HS-5 (cell line): ENCODE measurements at places on chromosomes 16 and 17.

- no peak for DNase-seq
Measured at GRCh38 chr16:10983159-10983558, 38.8 kb downstream of the CLEC16A start.

DNA sequence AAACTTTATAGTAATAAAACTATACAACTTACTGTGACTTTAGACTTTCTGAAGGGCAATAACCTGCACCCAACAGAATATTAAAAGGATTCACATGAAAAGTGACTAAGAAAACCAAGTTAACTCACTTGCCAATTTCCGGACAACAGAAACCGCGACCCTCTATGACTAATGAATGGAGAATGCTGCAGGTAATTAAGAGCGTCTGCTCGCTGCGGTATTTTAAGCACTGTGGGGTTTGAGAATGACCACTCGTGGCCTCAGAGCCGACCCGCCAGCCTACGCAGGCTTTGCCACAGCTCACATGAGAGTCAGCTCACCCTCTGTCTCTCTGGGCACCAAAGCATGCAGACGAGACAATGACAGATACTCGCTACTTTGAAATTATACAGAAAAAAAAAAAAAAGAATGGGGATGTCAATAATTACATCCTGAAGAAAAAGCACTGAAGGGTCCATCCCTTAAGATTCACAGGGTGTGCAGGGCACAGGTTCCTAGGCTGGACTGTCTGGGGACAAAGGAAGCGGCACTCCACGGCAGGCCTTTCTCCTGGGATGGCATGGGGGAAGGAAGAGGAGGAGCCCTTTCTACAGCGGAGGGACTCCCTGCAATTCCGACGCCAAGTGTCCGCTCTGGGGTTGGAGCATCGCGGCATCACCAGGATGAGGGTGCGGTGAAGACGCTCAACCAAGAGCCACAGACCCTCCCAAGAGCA is 35.0 kb downstream of the ZCCHC14 start:
- DNase-seq, result peak; percentile 79

- DNase-seq, result no peak
Measured at GRCh38 chr16:46853713-46854443, 22.9 kb upstream of the C16orf87 start.

GRCh38 chr17:63751806-63752205 is 10.2 kb upstream of the STRADA start:
- DNase-seq, result no peak

DNA sequence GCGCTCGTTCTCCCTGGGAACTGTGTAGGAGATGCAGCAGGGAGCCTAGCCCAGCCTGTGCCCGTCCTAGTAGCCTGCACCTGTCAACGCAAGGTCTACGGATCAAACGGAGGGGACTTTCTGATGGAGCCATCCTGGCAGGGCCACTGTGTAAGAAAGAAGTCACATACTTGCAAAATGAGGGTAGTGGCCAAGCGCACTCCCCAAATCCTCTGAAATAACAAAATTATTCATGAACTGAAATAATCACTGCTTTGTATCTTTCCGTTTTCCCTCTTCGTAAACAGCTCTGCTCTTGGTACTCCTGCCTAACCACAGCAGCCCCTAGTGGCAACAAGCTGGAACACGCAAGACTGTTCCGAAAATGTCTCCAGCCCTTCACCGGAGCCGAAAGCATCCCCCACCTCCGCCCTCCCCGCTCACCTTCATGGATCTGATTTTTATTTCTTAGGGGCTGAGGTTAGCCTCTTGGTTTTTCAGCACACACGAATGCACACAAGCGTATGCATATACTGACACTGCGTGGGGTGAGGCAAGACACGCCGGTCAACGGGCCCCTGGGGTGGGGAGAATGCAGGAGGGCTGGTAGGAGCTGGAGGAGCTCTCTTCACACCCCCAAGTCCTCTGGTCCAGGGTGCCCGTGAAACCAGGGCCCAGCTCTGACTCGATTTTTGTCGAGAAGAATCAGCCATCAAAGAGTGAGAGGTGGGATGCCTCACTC is 100.8 kb downstream of the ABCC12 start:
- DNase-seq, result no peak

GRCh38 chr16:30761427-30761927 is 385 bp downstream of the CFAP119 start:
- DNase-seq, result no peak

- DNase-seq, result no peak
Measured at GRCh38 chr16:779561-779960, 8.6 kb downstream of the RPUSD1 start.

DNA sequence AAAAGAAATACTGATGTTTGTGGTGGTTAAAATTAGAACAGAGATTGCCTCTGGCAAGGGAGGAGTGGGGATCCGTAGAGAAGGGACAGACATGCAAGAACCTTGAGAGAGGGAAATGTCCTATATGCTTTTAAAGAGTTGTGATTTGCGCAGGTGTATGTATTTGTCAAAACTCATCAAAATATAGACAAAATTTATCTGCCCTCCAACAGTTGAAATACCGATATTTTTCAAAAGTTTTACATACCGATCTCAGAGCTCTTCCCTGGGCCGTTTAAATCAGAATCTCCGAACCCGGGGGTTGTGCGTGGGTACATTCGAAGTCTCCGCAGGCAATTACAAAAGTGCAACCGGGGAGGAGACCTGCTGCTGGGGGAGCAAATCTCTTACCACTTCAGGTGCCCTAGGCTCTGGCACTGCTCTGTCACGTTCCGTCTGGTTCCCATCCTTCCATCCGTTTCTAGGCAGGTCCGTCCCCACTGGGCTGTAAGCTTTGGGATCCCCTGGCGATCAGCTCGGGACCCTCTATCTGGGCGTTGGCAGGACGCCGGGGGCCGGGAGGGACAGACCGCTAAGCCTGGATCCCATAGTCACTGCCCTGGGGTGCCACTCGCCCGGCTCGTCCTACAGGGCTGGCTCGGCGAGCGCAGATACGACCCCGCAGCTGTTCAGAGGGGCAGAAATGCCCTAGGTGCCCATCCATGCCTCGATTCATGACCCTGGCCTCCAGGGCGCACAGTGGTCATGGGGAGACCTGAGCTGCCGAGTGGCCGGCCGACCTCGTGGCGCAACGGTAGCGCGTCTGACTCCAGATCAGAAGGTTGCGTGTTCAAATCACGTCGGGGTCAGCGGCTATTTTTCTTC is 4.2 kb downstream of the BORCS6 start:
- no peak for DNase-seq

DNA sequence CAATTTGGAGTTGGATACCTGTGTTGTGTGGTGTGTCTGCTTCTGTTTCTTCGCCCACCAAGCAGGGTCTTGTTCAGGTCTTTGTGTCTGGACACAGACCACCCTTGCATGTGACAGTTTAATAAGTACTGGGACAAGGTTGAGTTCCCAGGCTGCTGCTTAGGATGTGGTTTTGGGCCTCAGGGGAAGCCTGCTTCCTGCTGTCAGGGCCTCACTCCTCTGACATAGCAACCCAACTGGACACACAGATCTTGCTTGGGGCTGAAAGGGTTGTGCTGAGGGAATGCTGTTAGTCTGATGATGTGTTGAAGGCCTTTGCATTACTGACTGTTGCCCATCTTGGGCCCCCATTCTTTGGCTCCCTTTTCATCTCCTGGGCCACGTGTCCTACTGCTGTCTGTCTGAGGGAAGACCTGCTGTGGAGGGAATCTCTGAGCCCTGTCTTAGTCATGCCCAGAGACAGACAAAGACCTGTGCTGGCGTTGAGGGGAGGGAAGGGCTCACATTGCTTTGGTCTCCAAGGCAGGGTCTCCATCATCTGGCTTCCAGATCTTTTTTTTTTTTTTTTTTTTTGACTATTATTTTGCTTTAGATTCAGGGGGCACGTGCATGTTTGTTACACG is 4.7 kb upstream of the TGFB1I1 start:
- no peak for DNase-seq

DNA sequence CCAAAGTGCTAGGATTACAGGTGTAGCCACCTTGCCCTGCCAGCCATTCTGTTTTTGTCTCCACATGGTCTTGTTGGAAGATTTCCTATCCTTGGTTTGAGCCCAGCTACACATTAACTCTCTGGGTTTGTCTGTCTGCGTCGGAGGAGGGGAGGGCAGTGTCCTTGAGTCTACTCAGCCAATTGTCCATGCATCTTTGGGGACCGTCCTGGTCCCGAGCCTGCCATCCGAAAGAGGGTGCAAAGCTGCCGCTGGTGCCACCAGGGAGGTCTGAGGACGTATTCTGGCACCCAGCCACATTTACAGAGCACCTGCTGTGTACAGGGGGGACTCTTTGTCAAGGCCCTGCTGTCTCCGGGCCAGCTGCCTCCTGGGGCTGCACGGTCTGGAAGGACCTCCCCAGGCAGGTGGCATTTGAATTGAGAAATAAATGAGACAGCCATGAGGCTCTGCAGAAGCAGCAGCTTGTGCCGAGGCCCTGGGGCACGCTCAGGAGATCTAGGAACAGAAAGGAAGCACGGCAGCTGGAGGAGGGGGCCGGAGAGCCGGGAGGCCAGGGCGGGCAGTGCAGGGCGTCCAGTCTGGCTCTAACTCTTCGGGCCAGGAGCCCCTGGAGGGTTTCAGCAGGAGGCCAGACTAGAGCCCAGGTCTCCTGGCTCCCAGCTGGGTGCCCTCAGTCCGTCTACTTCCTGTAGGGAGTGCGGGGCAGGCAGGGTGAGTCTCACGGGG is 1.5 kb downstream of the CYBA start:
- no peak for DNase-seq

DNA sequence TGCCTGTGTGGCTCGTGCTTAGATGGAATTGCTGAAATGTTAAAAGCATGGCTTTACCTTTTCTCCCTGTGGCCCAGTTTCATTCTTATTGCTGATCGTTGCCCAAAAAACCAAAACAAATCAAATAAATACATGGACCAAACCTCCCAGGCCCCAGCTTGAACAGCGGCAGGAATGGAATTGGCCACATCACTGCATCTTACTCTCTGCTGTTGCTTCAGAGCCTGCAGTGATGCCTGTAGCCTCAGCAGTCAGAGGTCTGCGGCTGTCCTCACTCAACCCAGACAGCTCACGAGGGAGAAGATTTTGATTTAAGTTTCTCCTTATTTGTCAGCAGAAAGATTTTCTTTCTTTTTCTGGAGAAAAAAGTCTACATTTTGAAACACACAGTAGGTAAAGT is 91.5 kb downstream of the NPIPB11 start:
- DNase-seq, result no peak

DNA sequence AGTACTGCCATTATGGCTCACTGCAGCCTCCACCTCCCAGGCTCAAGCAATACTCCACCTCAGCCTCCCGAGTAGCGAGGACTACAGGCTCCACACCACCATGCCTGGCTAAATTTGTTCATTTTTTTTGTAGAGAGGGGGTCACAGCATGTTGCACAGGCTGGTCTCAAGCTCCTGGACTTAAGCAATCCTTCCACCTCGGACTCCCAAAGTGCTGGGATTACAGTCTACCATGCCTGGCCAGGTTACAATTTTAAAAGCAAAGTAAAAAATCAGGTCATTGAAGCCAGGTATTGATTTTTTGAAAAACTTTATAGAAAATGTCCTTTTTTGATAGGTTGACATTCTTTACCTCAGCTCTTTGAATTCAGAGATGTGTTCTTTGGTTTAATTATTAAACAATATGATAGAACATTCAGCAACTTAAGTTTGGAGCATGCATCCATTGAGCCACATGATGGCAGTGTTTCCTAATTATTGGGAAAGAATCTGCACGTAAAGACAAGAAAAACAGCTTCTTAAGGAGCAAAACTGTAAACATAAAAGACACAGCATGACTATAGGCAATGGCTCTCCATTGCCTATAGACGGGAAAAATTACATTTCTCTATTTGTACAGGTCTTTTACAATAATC is 1.7 kb upstream of the SLC16A11 start:
- peak; percentile 59 for DNase-seq

GRCh38 chr16:66401610-66402009 is 25.5 kb upstream of the BEAN1 start:
- no peak for DNase-seq

GRCh38 chr16:2966808-2967191 is 2.3 kb upstream of the PAQR4 start:
- no peak for DNase-seq

- DNase-seq, result no peak
Measured at GRCh38 chr16:68244481-68244902, 681 bp upstream of the PLA2G15 start.

- peak; percentile 30 for DNase-seq
Measured at GRCh38 chr17:903691-904481, 75.7 kb downstream of the NXN start.

DNA sequence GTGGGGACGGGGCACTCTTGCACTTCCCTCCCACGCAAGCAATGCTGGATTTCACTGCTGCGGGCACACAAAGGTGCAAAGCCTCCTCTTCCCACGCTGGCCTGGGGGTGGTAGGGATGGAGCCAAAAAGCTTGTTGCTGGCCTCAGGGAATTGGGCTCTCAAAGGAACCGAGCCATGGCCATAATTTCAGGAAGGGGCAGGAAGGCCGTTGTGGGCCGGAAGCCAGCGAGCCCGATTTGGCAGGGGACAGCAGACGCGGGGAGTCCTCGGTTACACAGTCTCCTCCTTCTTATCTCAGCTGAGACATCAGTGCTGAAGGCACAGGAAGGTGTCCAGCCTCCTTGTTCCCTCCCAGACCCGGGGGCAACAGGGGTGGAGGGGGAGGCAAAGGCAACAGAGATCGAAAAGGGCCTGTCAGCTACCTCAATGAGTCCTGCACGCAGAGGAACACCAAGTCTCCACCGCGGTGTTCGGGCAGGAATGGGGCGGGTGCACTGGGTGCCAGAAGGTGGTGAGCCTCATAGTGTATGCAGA is 59.5 kb downstream of the SLFN11 start:
- DNase-seq, result no peak

GRCh38 chr17:22158364-22158763 is 466.0 kb downstream of the KCNJ18 start:
- no peak for DNase-seq

DNA sequence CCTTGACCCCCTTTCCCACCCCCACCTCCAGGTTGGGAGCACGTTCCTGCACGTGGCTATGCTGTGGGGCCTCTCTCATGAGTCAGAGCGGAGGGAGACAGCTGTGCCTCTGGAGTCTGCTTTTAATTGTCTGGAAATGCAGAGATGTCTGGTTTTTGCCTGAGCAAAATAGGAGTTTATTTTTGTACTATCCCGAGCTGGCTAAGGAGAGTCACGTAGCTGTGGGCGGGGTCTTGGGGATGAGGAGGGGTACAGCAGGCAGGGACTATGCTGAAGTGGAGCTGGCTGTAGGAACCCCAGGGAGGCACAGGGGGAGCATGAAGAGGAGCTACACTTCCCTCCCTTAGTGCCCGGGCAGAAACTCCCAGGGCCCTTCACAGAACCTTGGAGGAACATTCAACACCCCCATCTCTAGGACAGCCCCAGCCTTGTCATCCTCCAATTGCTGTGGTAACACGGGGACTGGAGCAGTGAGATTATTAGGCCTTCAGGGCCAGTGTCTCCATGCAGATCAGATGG is 44.7 kb upstream of the LGALS9 start:
- no peak for DNase-seq

GRCh38 chr16:85048921-85049562 is 21.4 kb downstream of the KIAA0513 start:
- no peak for DNase-seq
